ENCODE measurements at places on chromosomes 7 and 10.

- DNase-seq, result no peak
Observed at GRCh38 chr10:121899727-121900126, 28.1 kb downstream of the ATE1 start.

DNA sequence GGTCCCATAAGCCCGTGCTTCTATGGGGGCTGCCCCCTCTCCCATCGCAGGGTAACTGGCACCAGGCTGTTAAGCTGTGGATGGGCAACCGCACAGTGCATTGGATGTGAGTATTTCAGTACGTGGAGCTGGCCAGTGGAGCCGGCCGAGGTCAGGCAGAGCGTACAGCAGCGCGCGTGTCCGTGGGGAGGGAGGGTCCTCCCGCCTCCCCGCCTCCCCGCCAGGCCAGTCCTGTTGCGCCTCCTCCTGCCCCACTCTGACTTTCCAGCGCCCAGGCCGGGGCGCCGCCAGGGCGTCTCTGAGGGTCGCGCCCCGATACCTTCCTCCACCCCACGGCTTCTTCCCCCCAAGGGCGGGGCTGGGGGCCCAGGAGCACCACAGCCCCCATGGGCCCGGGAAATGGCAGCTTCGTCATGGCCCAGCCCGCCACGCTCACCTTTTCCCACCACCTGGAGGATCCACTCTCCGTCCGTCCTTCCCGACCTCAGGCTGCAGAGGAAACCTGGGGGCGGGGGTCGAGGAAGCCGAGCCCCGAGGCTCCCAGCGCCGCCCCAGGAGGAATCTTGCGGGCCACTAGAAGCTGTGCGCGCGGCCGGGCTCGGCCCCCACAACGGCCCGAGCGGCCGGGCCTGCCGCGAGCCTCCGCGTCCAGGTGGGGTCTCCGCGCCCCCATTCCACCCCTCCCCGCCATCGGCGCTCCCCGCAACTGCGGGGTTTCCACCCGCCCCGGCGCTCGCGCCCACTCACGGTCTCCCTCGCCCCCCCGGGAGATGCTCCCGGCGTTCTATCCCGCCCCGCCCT, 831 bp upstream of the PFKP start:
- DNase-seq, result no peak

DNA sequence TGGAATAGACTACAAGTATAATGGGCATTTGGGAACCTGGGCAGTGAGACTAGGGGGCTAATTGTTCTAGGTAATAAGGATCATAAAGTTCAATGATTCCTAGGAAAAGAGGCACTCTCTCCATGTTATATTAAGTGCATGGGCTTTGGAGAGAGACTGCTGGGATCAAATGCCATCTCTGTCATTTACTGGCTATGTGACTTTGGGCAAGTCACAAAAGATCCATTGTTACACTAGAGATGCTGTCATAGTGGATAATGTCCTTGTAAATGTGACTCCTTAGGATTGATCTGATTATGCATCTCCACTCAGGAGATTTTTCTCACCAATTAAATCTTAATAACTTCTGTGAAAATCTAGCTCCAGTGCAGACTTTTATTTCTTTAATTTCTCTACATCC, 156.3 kb upstream of the CACNA2D1 start:
- no peak for DNase-seq

GRCh38 chr10:78802866-78803265, 265.9 kb upstream of the ZMIZ1 start:
- no peak for DNase-seq

DNA sequence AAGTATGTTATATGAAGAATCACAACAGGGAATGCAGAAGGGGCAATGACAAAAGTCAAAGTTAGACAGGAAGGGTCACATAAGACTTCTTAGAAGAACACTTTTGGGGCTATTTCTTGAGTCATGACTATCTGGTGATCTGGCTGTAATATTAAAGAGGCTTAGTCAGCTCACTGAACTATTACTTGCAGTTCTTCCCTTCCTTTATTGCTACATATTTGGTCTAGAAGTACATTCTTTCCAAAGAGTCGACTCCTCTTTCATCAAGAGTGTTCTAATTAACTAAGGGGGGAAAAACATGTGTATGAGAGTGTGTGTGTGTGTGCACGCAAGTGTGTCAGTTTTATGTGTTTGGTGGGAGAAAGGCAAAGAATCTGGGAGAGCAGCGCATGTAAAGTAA, 247.3 kb upstream of the LRRTM3 start:
- DNase-seq, result no peak

GRCh38 chr7:105782391-105783042, 93.9 kb downstream of the ATXN7L1 start:
- DNase-seq, result no peak

DNA sequence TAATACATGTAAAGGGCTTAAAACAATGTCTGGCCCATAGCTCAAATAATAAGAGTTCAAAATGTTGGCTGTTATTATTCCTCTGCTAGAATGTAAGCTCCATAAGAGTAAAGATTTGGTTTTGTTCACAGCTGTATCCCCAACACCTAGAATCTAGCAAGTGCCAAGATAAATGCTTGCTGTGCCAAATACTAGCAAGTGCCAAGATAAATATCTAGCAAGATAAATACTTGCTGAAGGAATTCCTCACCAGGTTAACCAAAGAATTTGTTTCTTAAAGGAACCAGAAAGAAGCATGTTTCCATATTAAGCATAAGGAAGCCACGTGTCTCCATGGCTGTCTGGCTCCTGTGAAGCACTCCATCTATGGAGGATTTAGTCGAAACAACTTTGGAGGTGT, 235.2 kb upstream of the SP4 start:
- DNase-seq, result no peak

GRCh38 chr7:28705350-28705749, 252.8 kb downstream of the TRIL start:
- DNase-seq, result no peak

DNA sequence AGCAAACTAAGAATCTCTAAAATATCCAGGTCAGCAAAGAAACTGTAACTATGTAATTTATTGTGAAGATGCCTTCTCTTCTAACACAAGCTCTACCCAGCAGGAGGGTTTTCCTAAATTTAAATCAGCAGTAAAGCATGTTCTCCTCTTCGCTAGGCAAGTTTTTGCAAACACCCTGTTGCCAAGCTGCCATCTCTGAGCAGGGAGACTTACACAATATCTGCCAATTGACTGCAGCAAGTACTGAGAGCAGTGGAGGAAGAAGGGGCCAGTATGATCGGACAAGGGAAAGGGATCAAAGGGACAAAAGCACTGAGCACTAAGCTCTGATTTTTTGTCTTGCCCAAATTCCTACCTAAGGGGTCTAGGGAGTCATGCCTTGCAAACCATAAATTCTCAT, 16.0 kb upstream of the LANCL2 start:
- DNase-seq, result no peak

DNA sequence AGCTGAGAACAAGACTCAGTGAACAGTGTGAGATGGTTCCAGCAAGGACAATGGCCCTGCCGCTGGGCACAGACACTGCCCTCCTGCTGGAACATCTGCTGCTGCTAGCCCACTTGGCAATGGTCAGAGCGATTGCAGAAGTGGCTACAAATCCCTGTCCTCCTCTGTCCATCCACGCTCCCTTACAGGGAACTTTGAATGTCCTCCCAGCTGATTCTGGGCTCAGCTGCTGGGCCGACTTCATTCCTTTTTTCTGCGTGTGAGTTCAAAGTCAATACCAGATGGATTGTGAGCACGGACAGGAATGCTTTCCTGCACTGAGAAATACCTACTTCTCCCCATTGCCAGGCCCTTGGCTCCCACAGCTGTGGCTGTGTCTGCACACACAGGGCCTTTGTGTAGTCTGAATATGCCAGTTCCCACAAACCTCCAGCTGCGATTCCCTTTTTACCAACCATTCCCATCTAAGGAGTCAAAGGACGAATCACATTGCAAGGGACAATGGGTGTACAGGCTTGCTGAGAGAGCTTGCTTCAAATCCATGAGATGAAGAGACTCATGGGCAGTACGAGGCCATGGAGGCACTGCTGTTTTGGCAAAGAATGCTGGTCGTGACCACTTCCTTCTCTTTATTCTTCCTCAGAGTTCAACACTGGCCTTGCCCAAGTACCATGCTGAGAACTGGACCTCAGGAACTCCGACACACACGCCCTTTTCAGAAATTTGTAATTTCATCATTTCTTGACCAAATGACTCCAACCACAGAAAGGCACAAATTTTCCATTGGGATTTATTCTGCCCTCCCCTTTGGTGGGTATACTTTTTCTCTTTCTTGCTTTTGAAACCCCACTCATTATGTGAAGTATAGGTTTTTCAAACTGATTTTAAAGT, 44.2 kb downstream of the BPGM start:
- DNase-seq, result no peak

- DNase-seq, result no peak
Observed at GRCh38 chr10:21292763-21293517, 232.5 kb downstream of the SKIDA1 start.

DNA sequence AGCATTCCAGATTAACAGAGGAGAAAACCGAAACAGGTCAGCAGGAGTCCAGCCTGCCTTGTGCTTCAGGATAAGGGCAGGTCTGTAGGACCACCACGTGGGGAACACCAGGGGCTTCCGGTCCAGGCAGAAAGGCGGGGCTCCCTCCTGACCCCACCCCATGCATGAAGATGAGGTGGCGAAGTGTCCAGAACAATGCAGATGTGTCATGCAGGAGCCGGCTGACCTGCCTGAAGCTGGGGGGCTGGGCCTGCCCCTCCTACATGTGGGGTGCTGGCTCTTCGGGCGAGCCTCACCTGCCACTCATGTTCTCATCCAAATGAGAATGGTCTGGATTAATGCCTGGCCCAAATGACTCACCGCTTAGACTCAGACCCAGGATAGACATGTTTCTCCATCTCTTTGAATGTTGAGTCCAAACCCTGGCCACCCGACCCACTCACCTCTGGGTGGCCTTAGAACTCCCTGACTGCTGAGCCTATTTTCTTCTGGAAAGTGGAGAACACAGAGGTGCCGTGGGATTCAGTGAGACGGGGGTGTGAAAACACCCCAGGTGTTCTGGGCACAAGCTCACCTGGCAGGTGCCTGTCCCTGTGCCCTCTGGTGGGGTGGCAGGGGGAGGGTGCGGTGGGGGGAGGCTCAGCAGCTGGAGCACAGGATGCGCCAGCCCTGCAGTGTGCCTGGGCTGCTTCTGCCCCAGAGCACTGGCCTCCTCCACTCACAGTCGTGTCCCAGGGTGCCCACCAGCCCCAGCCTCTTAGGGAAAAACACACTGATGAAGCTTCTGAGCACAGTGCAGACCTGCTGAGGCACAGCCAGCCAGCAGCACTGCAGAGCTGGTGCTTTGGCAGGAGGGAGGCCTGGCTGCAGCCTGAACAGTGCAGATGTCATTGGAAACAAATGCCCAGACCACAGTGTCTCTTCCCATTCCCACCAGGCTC, 55.2 kb upstream of the GDF10 start:
- no peak for DNase-seq

GRCh38 chr10:89648074-89648473, 3.0 kb upstream of the PANK1 start:
- no peak for DNase-seq

GRCh38 chr10:34526758-34527730, 288.1 kb downstream of the PARD3 start:
- no peak for DNase-seq

GRCh38 chr10:123409426-123409825, 255.2 kb downstream of the BUB3 start:
- no peak for DNase-seq

GRCh38 chr7:51165337-51165736, 151.3 kb downstream of the COBL start:
- no peak for DNase-seq

GRCh38 chr7:46512891-46513413, 591.9 kb upstream of the IGFBP3 start:
- peak; percentile 26 for DNase-seq

- DNase-seq, result no peak
Observed at GRCh38 chr7:1251796-1252539, 19.3 kb downstream of the UNCX start.

DNA sequence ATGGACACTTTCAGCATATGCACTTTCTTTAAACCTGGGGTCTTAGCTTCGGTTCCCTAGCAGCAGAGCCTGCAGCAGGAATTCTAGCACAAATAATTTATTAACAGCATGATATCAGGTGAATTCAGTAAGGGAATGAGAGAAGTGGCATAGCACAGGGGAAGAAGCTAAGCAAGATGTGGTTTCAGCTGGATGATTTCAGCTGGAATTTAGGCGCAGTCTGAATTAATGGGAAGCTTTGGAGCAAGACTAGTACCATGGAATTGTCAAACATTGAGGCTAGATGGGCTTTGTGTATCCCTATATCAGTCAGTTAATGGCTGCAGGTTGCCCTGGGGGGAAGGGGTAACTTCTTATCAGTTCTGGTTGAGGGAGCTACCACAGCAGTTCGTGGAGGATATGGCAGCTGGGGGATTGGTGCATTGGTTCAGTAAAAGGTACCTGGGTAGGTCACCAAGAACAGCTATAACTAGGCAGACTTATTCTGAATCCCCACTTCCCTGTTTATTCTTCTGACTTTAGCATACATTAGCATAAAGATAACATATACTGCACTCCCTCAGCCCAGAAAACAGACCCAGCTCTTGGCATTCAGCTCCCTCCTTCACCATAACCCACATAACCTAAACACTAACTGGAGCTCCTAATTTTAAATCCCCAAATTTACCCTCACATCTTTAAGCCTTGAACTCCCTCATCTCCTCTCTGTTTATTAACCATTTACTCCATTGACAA, 46.8 kb upstream of the NAMPT start:
- DNase-seq, result no peak

DNA sequence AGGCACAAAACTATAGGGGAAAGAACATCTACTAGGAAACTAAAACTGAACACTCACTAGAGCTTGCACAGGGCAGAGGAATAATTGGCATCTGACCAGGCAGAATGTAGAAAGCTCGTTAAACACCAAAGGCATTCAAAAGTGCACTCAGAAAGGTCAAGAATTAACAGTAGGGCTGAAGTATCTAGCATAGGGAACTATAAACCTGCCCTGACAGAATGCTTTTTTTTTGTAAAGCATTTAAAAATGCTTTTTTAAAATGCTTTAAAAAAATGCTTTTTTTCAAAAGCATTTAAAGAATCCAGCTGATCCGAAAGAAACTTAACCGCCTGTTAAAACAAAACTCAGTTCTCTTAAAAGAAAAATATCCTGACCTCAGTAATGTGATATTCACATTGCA, 74.6 kb upstream of the EGFR start:
- DNase-seq, result no peak

DNA sequence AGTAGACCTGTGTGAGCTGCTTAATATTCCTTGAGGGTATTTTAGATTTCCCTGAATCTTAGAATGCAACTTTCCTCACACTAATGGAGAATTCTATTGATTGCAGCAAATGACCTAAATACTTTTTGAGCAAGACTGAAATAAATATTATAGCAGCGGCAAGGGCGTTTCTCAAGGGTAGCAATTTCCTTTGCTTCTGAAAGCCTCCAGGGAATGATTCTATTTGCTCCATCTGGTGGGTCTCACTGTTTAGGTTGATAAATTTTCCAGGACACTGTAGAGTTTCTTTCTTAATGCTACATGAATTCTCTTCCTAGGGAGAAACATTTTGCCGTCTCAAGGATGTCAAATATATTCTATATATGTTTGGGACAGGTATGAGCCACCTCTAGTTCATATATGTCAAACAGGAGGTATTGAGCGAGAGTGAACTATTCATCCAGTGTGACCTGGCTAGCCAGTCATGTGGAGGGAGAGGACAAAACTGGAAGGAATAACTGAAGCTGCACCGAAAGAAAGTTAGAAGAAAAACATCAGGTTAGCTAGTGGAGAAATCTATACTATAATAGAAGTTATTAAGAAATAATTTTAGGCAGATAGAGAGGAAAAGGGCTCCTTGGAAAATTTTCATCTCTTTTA, 57.9 kb upstream of the FZD8 start:
- no peak for DNase-seq

- DNase-seq, result no peak
Observed at GRCh38 chr7:106820321-106821217, 44.5 kb upstream of the PIK3CG start.

All from HuH-7 (cell line).